GM23248 (cell line): ENCODE measurements at places on chromosomes 2 and 18. TPM values are rescaled to one million over a fixed set of nuclear protein-coding genes. Genes with fewer than 3 reads are reported as not detected.

Gene FIGN
- 0.51 and 0.76 TPM in 2 replicates for total RNA-seq

Gene TUBB8B
- total RNA-seq = not detected in 2 replicates

Gene UGT1A4
- total RNA-seq = not detected in 2 replicates

Gene KANSL3
- 23.9 and 26.9 TPM in 2 replicates for total RNA-seq
